Epithelial cell of prostate (primary cell): ENCODE measurements at places on chromosomes 6 and 20.

DNA sequence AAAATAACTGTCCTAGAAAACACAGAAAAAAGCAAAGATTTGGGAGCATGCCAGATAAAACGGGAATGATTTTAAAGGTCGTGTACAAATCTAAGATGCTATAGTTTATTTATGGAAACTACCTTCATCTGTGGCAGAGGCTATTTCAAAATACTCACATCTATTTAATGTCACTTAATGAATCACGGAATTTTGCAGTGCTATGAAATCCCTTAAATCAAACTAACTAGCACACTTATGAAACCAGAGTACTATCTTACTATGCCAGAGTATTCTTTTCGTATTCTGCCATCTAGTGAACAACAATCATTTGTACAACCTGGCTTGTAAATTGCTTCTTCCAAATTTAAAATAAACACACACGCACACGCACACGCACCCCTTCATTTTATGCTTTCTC, 77.9 kb upstream of the BMP5 start:
- peak; percentile 5 for DNase-seq

GRCh38 chr6:99979953-99980352, 14.1 kb downstream of the MCHR2 start:
- no peak for DNase-seq

- DNase-seq: no peak
Measured at GRCh38 chr6:53199156-53199555, 50.5 kb upstream of the GCM1 start.

DNA sequence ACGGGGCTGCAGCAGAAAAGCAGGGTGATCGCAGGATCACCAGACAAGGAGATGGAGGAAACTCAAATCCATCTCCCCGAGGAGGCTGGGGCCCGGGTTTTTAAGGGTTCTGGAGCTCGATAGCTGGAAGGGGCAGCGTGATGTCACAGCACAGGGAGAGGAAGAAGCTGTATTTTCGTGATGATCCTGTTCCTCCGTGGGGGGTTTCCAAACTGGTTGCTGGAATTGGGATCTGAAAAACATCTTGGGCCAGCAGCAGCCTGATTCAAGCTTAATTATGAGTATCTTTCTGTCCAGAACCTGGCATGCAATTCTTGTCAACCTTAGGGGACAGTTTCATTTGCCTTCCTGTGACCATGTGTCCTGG, 4.1 kb downstream of the CST7 start:
- no peak for DNase-seq

- DNase-seq: no peak
Measured at GRCh38 chr6:46530896-46531295, 39.6 kb upstream of the RCAN2 start.

GRCh38 chr6:136149311-136149710, 100.8 kb downstream of the MTFR2 start:
- DNase-seq: no peak

- DNase-seq: no peak
Measured at GRCh38 chr6:98945311-98946115, 2.2 kb downstream of the FBXL4 start.

DNA sequence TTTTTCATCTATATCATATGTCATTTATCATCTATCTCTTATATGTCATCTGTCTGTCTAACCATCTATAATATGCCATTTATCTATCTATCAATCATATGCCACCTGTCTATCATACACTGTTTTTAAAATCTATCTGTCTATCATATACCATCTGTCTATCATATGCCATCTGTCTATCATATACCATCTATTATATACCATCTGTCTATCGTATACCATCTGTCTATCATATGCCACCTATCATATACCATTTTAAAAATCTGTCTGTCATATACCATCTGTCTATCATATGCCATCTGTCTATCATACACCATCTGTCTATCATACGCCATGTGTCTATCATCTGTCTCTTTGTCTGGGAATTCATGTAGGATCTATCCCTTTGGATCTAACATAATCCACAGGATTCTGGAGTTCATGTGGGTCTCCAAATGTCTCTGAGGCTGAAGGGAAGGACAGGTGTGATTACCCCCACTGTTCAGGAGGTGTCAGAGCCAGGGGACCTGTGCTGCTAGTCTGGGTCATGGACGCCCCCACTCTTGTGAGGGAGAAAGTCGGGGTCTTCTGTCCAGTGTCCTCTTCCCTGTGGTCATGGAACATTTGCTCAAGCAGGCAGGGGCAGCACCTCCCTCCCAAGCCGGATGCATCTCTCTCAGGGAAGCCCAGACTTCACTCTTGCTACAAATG, 36.9 kb upstream of the FRMD1 start:
- no peak for DNase-seq

DNA sequence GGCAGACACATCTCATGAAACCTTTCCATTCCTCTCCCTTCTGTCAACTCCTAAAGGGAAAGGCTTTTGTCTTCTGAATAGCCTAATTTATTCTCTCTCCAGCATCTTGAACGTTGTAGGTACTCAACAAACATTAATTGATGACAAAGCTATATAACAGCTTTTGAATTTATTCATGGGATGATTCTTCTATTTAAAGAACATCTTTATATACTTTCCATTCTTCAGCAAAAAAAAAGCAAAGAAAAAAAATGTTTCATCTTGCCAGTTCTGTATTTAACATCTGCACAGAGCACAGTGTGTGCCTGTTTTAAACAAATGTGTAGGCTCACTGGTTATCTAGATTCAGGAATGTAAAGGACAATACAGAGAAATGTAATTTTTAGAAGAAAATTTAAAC, 648.7 kb downstream of the KIF16B start:
- DNase-seq: no peak
